ENCODE measurements at places on chromosomes 7 and 10. TPM values are rescaled to one million over a fixed set of nuclear protein-coding genes. Genes with fewer than 3 reads are reported as not detected.

The ZNF722 gene
- total RNA-seq: not detected

GRCh38 chr7:26038201-26038990 lies 113.6 kb upstream of the NFE2L3 start:
- DNase-seq: no peak
- no peak overlapping the region for H3K4me3 ChIP-seq
- H3K4me1 ChIP-seq: no peaks in the 10 kb centered on the region
- H3K27ac ChIP-seq: no peak overlapping the region
- no peaks in the 10 kb centered on the region for H3K36me3 ChIP-seq
- H3K27me3 ChIP-seq: no peaks in the 10 kb centered on the region

GRCh38 chr10:68560186-68560942 lies at the start of gene TET1:
Gene TET1, plus strand, starts transcription at chr10:68560337. Its CDS starts 12,002 bp downstream, at chr10:68572339.
- H3K36me3 ChIP-seq: no peaks in the 10 kb centered on the region
- peak within 1 kb of the TSS; percentile 99 for H3K4me3 ChIP-seq
- peak; percentile 75 for DNase-seq
- H3K27me3 ChIP-seq: no peaks in the 10 kb centered on the region
- H3K27ac ChIP-seq: peak within 1 kb of the TSS; percentile 76
- no peaks in the 10 kb centered on the region for H3K4me1 ChIP-seq

The PSD gene
- total RNA-seq: 13.1 TPM

- no peak overlapping the region for H3K27ac ChIP-seq
- H3K4me1 ChIP-seq: no peaks in the 10 kb centered on the region
- H3K27me3 ChIP-seq: no peaks in the 10 kb centered on the region
- DNase-seq: no peak
- no peaks in the 10 kb centered on the region for H3K36me3 ChIP-seq
These were observed 20.8 kb downstream of the MICU1 start for GRCh38 chr10:72605122-72605521.

DNA sequence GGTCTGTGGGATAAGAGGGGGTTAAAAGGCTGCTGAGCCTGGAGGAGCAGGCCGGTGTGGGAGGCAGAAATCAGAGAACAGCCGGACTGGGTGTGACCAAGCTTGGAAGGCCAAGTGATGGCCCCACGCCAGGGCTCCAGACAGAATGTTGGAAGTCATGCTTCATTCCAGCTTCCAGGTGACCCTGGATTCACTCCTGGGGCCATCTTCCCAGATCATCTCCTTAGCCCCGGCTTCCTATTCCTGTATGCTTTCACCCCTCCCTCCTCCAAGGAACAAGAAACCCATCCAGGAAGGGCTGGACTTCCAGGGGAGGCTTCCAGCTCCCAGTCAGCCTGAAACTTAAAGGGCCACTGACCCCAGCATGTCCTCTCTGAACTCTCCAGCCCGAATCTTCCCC lies 1.0 kb downstream of the INMT start:
- H3K27ac ChIP-seq: peak overlapping the region; percentile 9
- DNase-seq: no peak
- no peaks in the 10 kb centered on the region for H3K36me3 ChIP-seq

The ARHGAP22 gene
- total RNA-seq: 0.52 TPM

DNA sequence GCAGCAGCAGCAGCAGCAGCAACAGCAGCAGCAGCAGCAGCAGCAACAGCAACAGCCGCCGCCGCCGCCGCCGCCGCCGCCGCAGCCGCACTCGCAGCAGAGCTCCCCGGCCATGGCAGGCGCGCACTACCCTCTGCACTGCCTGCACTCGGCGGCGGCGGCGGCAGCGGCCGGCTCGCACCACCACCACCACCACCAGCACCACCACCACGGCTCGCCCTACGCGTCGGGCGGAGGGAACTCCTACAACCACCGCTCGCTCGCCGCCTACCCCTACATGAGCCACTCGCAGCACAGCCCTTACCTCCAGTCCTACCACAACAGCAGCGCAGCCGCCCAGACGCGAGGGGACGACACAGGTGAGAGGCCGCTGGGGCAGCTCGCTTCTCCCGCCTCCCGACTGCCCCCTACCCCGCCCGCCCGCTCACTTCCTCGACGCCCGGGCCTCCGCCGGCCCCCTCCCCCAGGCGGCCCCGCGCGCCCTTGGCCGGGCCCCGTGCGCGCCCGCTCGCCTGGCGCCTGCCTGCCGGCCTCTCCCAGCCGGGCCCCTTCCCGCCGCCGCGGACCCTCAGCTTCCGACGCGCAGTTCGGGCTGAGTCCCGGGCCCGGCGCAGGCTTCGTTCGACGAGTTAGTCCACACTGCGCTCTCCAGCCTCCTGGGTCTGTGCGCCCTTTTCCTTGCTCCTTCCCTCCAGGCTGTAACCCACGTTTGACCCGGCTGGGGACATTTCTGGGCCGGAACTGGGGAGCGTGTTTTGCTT lies 882 bp downstream of the DLX6 start:
- H3K27ac ChIP-seq: peak overlapping the region; percentile 87
- no peaks in the 10 kb centered on the region for H3K36me3 ChIP-seq
- peak overlapping the region; percentile 52 for H3K4me3 ChIP-seq
- peaks cover 91% of the 10 kb centered on the region for H3K27me3 ChIP-seq
- H3K4me1 ChIP-seq: peaks cover 8% of the 10 kb centered on the region

DNA sequence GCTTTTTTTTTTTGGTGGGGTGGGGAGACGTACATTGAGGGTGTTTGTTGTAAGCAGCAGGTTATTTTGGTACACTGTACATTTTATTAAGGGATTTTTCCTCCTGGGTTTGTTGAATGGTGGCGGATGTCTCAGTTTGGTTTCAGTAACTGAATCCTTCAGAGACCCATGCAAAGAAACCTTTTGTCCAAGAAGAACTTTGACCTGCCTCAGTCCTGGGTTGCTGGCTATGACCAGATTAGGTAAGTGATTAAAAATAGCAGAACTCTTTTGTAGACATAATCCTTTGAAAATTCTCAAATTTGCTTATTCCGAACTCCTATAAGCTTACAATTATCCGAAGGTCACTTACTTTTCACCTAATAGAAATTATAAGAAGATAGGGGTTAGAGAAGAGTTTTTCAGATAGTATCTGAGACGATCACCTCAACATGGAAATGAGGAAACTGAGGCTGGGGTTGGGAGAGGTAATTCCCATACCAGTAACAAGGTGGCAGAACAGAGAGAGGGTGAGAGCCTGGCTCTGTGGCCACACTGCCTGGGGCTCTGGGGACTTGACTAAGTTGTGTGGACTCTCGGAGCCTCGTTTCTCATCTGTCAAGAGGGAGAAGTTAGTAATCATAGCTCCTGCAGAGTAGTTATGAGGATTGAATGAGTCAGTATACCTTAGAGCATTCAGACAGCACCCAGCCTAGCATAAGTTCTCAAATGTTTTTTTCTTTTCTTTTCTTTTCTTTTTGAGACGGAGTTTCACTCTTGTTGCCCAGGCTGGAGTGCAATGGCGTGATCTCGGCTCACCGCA lies 87.4 kb downstream of the CCNY start:
- H3K27me3 ChIP-seq: no peaks in the 10 kb centered on the region
- DNase-seq: no peak
- no peak overlapping the region for H3K27ac ChIP-seq
- no peak overlapping the region for H3K4me3 ChIP-seq
- no peaks in the 10 kb centered on the region for H3K36me3 ChIP-seq
- H3K4me1 ChIP-seq: peaks cover 8% of the 10 kb centered on the region

The HOXA2 gene
- 0.36 TPM for total RNA-seq

The SLC13A1 gene
- total RNA-seq: 0.07 TPM

The NRP1 gene
- 46.9 TPM for total RNA-seq

The NUDT5 gene
- 54.9 TPM for total RNA-seq

- H3K4me3 ChIP-seq: no peak overlapping the region
- H3K36me3 ChIP-seq: no peaks in the 10 kb centered on the region
- H3K27ac ChIP-seq: no peak overlapping the region
- no peak for DNase-seq
- no peaks in the 10 kb centered on the region for H3K4me1 ChIP-seq
These were observed 89.4 kb upstream of the GALNT17 start for GRCh38 chr7:71042591-71042990.

The ITGA8 gene
- 17.3 TPM for total RNA-seq

GRCh38 chr7:9937944-9938631 lies 1035.6 kb upstream of the PHF14 start:
- no peaks in the 10 kb centered on the region for H3K4me1 ChIP-seq
- no peaks in the 10 kb centered on the region for H3K36me3 ChIP-seq
- DNase-seq: no peak
- H3K4me3 ChIP-seq: no peak overlapping the region
- no peak overlapping the region for H3K27ac ChIP-seq

The MYL7 gene
- total RNA-seq: 5.2 TPM

DNA sequence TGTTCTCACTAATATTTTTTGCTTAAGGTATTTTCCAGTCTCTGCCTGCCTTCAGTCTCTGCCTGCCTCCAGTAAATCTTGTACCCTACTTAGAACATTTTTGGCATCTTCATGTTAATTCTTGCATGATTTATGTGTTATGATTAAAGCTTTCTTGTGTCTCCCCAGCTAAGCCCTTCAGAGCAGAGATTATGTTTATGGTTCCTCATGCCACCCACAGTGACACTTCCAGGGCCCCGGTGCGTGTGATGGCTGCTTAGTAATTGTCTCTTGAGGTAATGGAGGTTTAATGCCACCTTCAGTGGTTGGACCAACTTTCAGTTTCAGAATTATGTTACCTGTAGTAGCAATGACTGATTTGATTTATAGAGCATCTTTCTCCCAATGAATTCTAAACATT lies 70.6 kb upstream of the MET start:
- no peak overlapping the region for H3K4me3 ChIP-seq
- H3K27ac ChIP-seq: no peak overlapping the region
- DNase-seq: no peak
- no peaks in the 10 kb centered on the region for H3K36me3 ChIP-seq

GRCh38 chr7:155337946-155338631 lies 40.4 kb downstream of the INSIG1 start:
- H3K4me3 ChIP-seq: no peak overlapping the region
- H3K27ac ChIP-seq: no peak overlapping the region

The PRTFDC1 gene
- 14.8 TPM for total RNA-seq

DNA sequence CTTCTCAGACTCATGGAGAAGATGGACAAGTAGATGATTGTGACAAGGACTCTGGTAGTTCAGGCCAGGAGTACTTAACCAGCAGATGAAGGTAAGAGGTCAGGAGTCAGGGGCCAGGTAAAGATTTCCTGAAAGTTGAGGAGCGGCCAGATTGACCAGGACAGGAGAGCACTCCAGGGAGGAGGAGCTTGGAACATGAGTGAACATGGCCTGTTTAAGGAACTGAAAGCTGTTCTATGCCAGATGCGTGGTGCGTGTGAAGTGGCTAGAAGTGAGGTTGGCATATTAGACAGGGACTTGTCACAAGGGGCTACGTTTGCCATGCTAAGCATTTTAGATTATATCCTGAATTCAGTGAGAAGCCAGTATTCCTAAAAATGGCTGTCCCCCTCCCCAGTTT lies 157.2 kb downstream of the WNT2 start:
- no peak overlapping the region for H3K4me3 ChIP-seq
- no peak for DNase-seq
- H3K27ac ChIP-seq: no peak overlapping the region
- H3K36me3 ChIP-seq: no peaks in the 10 kb centered on the region

- no peak overlapping the region for H3K4me3 ChIP-seq
- no peaks in the 10 kb centered on the region for H3K36me3 ChIP-seq
- DNase-seq: no peak
These were observed 21.5 kb upstream of the FAM133B start for GRCh38 chr7:92611735-92612134.

GRCh38 chr10:86083664-86084175 lies 282.9 kb downstream of the GRID1 start:
- no peaks in the 10 kb centered on the region for H3K27me3 ChIP-seq
- no peak overlapping the region for H3K4me3 ChIP-seq
- no peak for DNase-seq
- peaks cover 7% of the 10 kb centered on the region for H3K4me1 ChIP-seq
- no peak overlapping the region for H3K27ac ChIP-seq

The IFIT1B gene
- total RNA-seq: not detected

DNA sequence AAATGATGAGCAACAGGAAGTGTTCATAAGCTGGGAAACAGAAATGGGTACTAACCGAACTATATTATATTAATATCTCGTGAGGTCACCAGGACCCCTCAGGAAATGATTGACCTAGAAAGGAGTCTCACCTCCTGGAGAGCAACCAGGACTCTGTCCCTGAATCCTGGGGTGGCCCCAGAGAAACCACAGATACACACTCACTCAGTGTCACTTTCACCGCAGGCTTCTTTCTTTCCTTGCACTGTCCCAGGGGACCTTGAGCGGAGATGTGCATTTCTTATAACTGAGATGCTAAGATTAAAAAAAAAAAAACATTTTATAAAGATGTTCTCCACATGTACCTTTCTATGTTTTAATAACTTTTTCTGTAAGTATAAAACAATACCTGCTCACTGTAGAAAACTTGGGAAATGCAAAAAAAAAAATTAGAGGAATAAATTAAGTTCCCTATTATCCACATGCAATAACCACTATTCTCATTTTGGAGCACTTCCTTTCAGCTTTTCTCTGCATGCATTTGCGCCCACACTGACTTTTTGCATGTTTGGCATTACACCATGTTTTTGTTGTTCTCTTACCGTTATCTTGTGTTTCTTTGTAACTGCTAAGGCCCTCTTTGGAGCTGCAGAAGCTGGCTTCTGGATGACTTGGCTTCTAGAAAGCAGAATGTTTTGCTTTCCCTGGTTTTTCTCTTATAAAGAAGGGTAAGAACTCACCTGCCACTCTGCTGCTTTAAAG lies 15.0 kb downstream of the NOD1 start:
- H3K27ac ChIP-seq: no peak overlapping the region
- no peak overlapping the region for H3K4me3 ChIP-seq
- H3K27me3 ChIP-seq: no peaks in the 10 kb centered on the region
- no peak for DNase-seq

DNA sequence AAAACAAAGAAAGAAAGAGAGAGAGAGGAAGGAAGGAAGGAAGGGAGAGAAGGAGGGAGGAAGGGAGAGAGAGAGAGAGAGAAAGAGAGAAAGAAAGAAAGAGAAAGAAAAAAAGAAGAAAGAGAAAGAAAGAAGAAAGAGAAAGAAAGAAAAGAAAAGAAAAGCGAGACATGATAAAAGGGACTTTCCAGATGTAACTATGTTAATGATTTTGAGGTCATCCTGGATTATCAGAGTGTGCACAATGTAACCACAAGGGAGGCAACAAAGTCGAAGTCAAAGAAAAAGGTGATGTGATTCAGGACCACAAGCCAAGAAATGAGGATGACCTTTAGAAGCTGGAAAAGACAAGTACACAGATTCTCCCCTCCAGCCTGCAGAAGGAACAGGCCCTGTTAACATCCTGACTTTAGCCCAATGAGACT lies 48.9 kb upstream of the PAX2 start:
- H3K36me3 ChIP-seq: no peaks in the 10 kb centered on the region
- DNase-seq: no peak
- no peaks in the 10 kb centered on the region for H3K4me1 ChIP-seq
- no peak overlapping the region for H3K27ac ChIP-seq
- peaks cover 50% of the 10 kb centered on the region for H3K27me3 ChIP-seq

GRCh38 chr7:112021379-112022044 lies 184.7 kb downstream of the DOCK4 start:
- no peaks in the 10 kb centered on the region for H3K27me3 ChIP-seq
- H3K4me3 ChIP-seq: no peak overlapping the region
- H3K36me3 ChIP-seq: no peaks in the 10 kb centered on the region
- DNase-seq: no peak

GRCh38 chr7:13986208-13986607 lies 3.3 kb downstream of the ETV1 start:
- H3K4me3 ChIP-seq: no peak overlapping the region
- H3K4me1 ChIP-seq: peaks cover 6% of the 10 kb centered on the region
- no peaks in the 10 kb centered on the region for H3K27me3 ChIP-seq
- DNase-seq: no peak
- H3K36me3 ChIP-seq: no peaks in the 10 kb centered on the region

All from hepatocyte (in vitro differentiated cells).